ENCODE measurements at places on chromosomes 5 and 9.

GRCh38 chr5:485113-485945, 38.9 kb downstream of the SLC9A3 start:
- no peak for DNase-seq
- H3K27me3 ChIP-seq, result no peaks in the 10 kb centered on the region
- no peak overlapping the region for H3K27ac ChIP-seq
- no peaks in the 10 kb centered on the region for H3K4me1 ChIP-seq

DNA sequence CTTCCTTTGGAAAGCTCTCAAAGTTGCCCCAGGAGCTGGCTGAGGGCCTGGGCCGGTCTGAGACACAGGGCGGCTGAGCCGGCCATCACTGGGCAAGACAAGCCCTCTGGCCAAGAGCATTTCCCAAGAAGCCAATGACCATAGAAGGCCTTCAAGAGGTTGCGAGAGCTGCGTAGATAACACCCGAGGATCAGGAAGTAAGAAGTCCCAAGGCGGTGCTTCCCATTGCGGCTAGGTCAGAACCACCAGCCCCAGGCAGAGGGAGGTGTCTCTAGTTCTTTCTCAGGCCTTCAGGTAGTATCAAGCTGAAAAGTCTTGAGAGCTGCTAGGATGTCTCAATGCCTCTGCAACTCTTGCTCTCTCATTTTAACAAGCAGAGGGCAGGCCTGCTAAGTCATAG, 54.0 kb upstream of the C5orf58 start:
- H3K36me3 ChIP-seq, result no peaks in the 10 kb centered on the region
- H3K27ac ChIP-seq, result no peak overlapping the region
- H3K27me3 ChIP-seq, result no peaks in the 10 kb centered on the region
- H3K4me1 ChIP-seq, result no peaks in the 10 kb centered on the region
- DNase-seq, result no peak

DNA sequence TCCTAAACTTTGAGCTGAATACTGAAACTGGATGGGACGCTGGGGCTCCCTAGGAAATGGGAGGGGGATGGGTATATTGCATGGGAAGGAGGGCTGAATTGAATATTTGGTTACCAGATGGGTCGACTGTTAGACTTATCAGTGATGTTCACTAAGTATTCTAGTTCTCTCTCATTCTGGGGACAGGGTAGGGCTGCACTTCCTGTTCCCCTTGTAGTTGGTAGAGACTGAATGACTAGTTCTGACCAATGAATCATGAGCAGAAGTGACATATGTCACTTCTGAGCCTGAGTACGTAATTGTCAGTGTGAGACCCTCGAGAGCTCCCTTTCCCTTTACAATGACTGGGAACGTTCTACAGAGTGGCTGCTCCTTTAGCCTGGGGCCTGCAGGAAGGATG, 55.5 kb upstream of the DMRT1 start:
- H3K27ac ChIP-seq, result no peak overlapping the region
- H3K4me1 ChIP-seq, result no peaks in the 10 kb centered on the region
- H3K36me3 ChIP-seq, result no peaks in the 10 kb centered on the region
- H3K27me3 ChIP-seq, result no peaks in the 10 kb centered on the region
- H3K4me3 ChIP-seq, result no peak overlapping the region

GRCh38 chr9:81032030-81032572, 657.2 kb downstream of the TLE1 start:
- H3K4me3 ChIP-seq, result no peak overlapping the region
- DNase-seq, result peak; percentile 25
- H3K27ac ChIP-seq, result peak overlapping the region; percentile 18
- H3K36me3 ChIP-seq, result no peaks in the 10 kb centered on the region
- no peaks in the 10 kb centered on the region for H3K27me3 ChIP-seq

GRCh38 chr5:15183520-15183919, 311.9 kb upstream of the ANKH start:
- no peak overlapping the region for H3K27ac ChIP-seq
- no peak for DNase-seq
- H3K4me1 ChIP-seq, result no peaks in the 10 kb centered on the region
- no peak overlapping the region for H3K4me3 ChIP-seq
- no peaks in the 10 kb centered on the region for H3K36me3 ChIP-seq
- no peaks in the 10 kb centered on the region for H3K27me3 ChIP-seq

- no peak for DNase-seq
- H3K27me3 ChIP-seq, result no peaks in the 10 kb centered on the region
- no peaks in the 10 kb centered on the region for H3K4me1 ChIP-seq
- H3K36me3 ChIP-seq, result no peaks in the 10 kb centered on the region
These were observed 13.4 kb downstream of the MAST4 start for GRCh38 chr5:66609615-66610014.

- no peaks in the 10 kb centered on the region for H3K36me3 ChIP-seq
- no peak overlapping the region for H3K27ac ChIP-seq
- no peaks in the 10 kb centered on the region for H3K27me3 ChIP-seq
- DNase-seq, result no peak
These were observed 37.3 kb upstream of the PITX1 start for GRCh38 chr5:135071311-135071710.

GRCh38 chr9:26243726-26244125, 565.5 kb upstream of the TUSC1 start:
- no peaks in the 10 kb centered on the region for H3K36me3 ChIP-seq
- no peak overlapping the region for H3K27ac ChIP-seq
- no peaks in the 10 kb centered on the region for H3K27me3 ChIP-seq
- H3K4me3 ChIP-seq, result no peak overlapping the region
- no peak for DNase-seq

GRCh38 chr9:7117676-7118561, 360.1 kb downstream of the KDM4C start:
- no peak overlapping the region for H3K27ac ChIP-seq
- no peak for DNase-seq
- H3K36me3 ChIP-seq, result no peaks in the 10 kb centered on the region
- no peak overlapping the region for H3K4me3 ChIP-seq
- no peaks in the 10 kb centered on the region for H3K27me3 ChIP-seq

- no peaks in the 10 kb centered on the region for H3K36me3 ChIP-seq
- H3K27me3 ChIP-seq, result no peaks in the 10 kb centered on the region
- peaks cover 39% of the 10 kb centered on the region for H3K4me1 ChIP-seq
- no peak for DNase-seq
- no peak overlapping the region for H3K27ac ChIP-seq
These were observed 46.5 kb downstream of the RXRA start for GRCh38 chr9:134372581-134373267.

DNA sequence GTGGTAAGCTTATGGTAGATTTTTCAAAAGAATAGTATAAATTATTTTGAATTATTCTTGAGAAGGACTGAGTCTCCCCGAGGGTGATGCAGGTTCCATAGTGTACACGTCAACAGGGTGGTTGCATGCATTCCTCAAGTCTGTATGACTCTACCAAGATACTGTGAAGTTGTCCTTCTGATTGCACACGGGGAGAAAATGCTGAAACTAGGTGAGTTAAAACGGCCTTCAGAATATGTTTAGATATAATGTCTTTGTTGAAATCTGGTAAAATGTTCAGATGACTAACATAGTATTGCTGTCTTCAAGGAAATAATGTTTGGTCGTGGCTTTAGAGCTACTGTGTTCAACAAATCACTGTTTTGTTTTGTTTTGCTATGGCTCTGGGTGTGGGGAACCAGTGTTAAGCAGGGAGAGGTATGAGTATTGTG, 22.4 kb upstream of the TNFAIP8 start:
- H3K36me3 ChIP-seq, result no peaks in the 10 kb centered on the region
- no peak overlapping the region for H3K27ac ChIP-seq
- H3K27me3 ChIP-seq, result no peaks in the 10 kb centered on the region
- H3K4me1 ChIP-seq, result peaks cover 17% of the 10 kb centered on the region

DNA sequence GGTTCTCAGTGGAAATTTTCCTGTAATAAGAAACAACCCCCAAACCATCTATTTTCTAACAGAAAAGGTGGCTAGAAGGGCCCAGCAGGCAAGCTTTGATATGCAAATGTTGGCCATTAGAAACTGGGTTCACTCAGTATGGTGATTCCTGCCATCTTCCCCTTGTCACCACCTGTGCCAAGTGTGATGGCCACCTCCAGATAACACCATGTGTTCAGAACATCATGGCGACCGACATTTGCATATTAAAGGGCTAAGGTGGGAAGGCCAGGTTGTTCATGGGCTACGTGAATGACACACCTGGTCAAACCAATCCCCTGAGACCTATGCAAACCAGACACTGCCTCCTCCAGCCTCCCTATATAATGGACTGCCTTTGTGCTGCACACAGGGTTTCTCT, 20.4 kb downstream of the FOXE1 start:
- no peaks in the 10 kb centered on the region for H3K4me1 ChIP-seq
- no peak overlapping the region for H3K27ac ChIP-seq
- H3K36me3 ChIP-seq, result no peaks in the 10 kb centered on the region
- H3K27me3 ChIP-seq, result no peaks in the 10 kb centered on the region
- H3K4me3 ChIP-seq, result no peak overlapping the region

GRCh38 chr5:40333459-40334241, 346.1 kb upstream of the PTGER4 start:
- no peak overlapping the region for H3K27ac ChIP-seq
- H3K36me3 ChIP-seq, result no peaks in the 10 kb centered on the region
- no peaks in the 10 kb centered on the region for H3K27me3 ChIP-seq
- no peak overlapping the region for H3K4me3 ChIP-seq
- H3K4me1 ChIP-seq, result no peaks in the 10 kb centered on the region

GRCh38 chr9:89498852-89499480, 1.1 kb upstream of the SEMA4D start:
- no peak overlapping the region for H3K27ac ChIP-seq
- no peaks in the 10 kb centered on the region for H3K36me3 ChIP-seq
- no peak for DNase-seq

- H3K4me1 ChIP-seq, result no peaks in the 10 kb centered on the region
- no peak overlapping the region for H3K4me3 ChIP-seq
- no peaks in the 10 kb centered on the region for H3K27me3 ChIP-seq
- H3K27ac ChIP-seq, result no peak overlapping the region
- DNase-seq, result no peak
- no peaks in the 10 kb centered on the region for H3K36me3 ChIP-seq
These were observed 83.4 kb upstream of the SMIM23 start for GRCh38 chr5:171702135-171702770.

- no peak for DNase-seq
- no peak overlapping the region for H3K27ac ChIP-seq
- no peaks in the 10 kb centered on the region for H3K4me1 ChIP-seq
- no peak overlapping the region for H3K4me3 ChIP-seq
These were observed 59.5 kb downstream of the STX17 start for GRCh38 chr9:99966001-99966400.

- no peaks in the 10 kb centered on the region for H3K27me3 ChIP-seq
- H3K4me1 ChIP-seq, result no peaks in the 10 kb centered on the region
These were observed 54.5 kb upstream of the OLFM1 start for GRCh38 chr9:135032868-135033460.

- H3K27me3 ChIP-seq, result no peaks in the 10 kb centered on the region
- DNase-seq, result no peak
- H3K36me3 ChIP-seq, result no peaks in the 10 kb centered on the region
- peaks cover 5% of the 10 kb centered on the region for H3K4me1 ChIP-seq
- H3K4me3 ChIP-seq, result no peak overlapping the region
These were observed 27.7 kb downstream of the FGD3 start for GRCh38 chr9:92974761-92975755.

DNA sequence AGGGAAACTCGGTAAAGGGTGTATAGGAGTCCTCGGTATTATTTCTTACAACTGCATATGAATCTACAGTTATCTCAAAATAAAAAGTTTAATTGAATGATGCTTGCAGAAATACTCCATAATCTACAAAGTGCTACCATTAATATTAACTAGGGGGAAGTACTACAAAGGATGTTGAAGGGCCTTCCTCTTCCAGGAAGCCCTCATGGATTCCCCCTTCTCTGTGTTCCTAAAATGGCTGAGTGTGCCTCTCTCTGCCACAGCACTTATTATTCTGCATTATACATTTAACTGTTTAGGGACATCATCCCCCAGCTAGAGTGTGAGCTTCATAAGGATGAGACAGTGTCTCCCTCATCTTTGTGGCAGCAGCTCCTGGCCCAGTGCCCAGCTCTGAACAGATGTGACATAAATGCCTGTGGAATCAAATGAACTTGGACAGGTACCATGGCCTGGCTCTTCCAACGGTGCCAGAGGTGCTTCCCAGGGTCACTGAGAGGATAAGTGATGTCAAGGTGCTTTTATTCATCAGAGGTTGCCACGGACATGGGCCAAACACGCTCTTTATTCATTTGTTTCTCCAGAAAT, 99.5 kb downstream of the PAX5 start:
- DNase-seq, result no peak
- no peaks in the 10 kb centered on the region for H3K4me1 ChIP-seq
- no peaks in the 10 kb centered on the region for H3K36me3 ChIP-seq

DNA sequence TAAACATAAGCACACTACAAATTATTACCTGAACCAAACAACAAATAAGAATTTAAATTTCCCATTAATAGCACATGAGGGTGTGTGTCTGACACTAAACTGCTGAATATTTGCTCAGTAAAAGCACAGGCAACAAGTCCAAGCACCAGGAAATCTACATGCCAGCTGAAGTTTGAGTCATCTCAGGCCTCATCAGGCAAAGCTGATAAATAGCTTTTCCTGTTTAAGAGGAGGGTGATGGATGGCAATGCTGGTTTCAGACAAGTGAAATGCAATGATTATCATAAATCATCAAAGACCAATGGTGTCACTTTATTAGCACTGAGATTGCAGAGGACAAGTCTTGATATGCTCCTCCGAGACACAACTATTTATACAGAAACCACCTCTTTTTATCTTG, 1668.0 kb upstream of the C9orf72 start:
- H3K36me3 ChIP-seq, result no peaks in the 10 kb centered on the region
- no peak for DNase-seq
- no peak overlapping the region for H3K4me3 ChIP-seq
- no peak overlapping the region for H3K27ac ChIP-seq

DNA sequence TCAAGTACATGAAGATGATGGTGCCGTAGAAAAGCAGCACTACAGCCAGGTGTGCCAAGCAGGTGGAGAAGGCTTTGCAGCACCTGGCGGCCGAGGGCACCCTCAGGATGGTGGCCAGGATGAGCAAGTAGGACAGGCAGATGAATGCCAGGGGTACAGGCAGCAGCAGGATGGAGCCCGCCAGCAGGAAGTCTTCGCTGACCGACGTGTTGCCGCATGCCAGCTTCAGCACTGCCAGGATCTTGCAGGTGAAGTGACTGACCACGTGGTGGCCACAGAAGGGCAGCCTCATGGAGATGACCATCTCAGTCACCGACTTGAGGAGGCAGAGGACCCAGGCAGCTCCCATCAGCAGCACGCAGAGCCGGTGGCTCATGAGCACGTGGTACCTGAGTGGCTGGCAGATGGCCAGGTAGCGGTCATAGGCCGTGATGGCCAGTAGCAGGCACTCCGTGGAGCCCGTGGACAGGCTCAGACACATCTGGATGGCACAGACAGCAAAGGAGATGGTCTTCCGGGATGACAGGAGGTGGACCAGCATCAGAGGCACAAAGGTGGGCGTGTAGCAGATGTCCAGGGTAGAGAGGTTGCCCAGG, 482 bp downstream of the OR13J1 start:
- no peaks in the 10 kb centered on the region for H3K4me1 ChIP-seq
- H3K4me3 ChIP-seq, result no peak overlapping the region
- H3K27me3 ChIP-seq, result no peaks in the 10 kb centered on the region

GRCh38 chr5:36728697-36729543, 122.5 kb downstream of the SLC1A3 start:
- no peak overlapping the region for H3K4me3 ChIP-seq
- H3K36me3 ChIP-seq, result no peaks in the 10 kb centered on the region
- no peaks in the 10 kb centered on the region for H3K27me3 ChIP-seq
- no peak for DNase-seq
